ENCODE measurements at places on chromosomes 3 and 15.

DNA sequence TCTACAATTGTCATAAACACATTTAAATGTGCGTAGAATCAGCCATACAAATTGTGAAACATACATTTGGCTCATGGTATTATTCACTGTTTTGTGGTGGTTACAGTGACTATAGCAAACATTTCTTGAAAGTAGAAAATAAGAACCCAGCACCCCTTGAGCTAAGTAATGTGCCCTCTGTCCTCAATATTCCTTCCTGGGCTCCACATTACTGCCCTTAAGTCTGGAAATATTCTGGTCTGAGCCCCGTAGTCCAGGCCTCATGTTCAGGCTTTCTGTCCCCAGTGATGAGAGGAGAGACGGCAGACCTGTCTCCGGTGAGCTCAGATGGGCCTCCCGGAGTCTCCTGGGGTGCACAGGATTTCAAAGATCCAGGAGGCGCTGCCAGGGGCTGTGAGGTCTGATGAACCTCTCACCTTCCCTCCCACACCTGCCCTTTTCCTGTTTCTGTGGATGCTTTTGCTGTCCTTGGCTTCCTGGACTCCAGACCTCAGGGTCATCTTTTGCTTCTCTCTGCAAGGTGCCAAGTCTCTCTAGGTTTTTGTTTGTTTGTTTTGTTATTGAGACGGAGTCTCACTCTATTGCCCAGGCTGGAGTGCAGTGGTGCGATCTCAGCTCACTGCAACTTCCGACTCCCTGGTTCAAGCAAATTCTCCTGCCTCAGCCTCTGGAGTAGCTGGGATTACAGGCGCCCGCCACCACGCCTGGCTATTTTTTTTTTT lies 8.8 kb upstream of the MUC20 start:
- no peak for DNase-seq

- DNase-seq = no peak
Measured at GRCh38 chr3:71372911-71373637, 210.5 kb downstream of the FOXP1 start.

- DNase-seq = no peak
Measured at GRCh38 chr3:194468086-194468485, 18.7 kb downstream of the ATP13A3 start.

- DNase-seq = no peak
Measured at GRCh38 chr3:111980716-111981456, 2.1 kb downstream of the ABHD10 start.

GRCh38 chr3:188000361-188000861 lies 153.5 kb upstream of the LPP start:
- DNase-seq = no peak

DNA sequence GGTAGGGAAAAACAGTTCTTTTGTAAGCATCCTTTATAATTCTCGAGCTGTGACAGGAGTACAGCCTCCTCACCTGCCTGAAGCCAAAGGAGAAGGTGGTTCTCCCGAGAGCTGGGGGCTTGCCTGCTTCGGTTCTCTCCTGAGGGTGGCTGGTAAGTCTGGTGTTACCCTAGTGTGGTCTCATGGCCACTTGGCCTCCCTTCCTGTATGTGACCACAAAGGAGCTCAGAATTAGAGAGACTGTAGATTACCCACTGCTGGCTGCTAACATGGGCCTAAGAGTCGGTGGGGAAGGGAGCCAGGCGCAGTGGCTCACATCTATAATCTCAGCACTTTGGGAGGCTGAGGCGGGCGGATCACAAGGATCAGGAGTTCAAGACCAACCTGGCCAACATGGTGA lies 12.6 kb downstream of the PDHB start:
- no peak for DNase-seq

DNA sequence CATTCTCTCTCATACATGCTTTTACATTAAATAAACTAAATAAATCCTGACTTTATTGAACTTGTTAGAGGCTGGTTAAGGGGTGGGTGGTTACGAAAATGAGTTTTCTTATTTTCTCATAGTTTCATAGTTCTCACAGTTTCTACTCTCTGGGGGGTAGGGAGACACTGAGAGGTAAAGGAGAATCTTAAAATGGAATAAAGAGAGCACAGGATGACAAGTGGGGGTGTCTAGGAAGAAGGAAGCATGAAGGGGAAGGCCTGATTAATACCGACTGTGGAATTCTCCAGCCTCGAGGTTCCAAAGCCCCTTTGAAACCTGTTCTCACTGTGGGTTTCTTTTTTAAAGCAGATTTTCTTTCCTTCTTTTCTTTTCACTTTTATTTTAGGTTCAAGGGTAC lies 66.4 kb upstream of the TRA2B start:
- DNase-seq = no peak

DNA sequence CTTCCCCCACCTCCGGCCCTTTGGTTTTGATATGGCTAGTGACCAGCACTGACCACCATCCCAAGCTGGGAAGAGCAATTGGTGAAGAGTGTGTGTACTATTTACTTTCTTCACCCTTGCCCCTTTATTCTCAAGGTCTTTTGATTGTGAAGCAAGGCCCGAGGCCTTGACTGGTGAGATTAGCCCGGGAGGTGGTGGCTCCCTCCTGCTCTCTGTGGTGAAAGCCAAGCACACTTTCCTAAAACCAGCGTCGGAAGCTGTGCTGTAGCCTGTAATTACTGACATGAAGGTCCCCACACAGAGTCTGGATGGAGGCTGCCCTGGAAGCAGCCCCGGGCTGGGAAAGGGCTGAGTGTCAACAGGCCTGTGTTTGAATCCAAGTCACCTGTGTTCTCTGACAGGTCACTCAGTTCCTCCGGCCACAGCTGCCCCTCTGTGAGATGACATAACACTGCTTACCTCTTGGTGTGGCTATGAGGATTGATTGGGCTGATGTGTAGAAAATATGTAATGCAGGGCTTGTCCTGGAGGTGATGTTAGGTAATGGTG lies 60.5 kb upstream of the PRR23C start:
- no peak for DNase-seq

GRCh38 chr15:29376590-29376989 lies 107.0 kb upstream of the NSMCE3 start:
- DNase-seq = no peak

GRCh38 chr3:107275511-107275910 lies 101.7 kb upstream of the CCDC54 start:
- DNase-seq = no peak

- peak; percentile 15 for DNase-seq
Measured at GRCh38 chr15:77295446-77295845, 124.5 kb downstream of the PEAK1 start.

DNA sequence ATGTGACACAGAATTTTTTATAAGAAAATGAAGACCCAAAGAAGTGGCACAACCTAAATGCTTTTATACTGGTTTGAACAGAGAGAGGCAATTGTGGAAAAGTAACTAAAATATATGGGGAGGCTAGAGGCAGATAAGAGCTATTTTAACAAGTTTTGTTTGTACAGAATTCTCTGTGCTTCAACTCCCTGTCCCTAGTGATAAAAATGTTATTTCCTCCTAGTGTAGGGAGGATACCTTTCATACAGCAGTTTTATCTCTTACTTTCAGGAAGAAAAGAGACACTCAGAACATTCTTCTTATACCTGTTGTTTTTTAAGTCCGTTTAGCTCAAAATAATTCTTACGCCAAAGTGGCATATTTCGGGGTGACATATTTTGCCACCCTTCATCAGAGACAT lies 21.2 kb upstream of the ZNF639 start:
- no peak for DNase-seq

GRCh38 chr15:96408591-96409183 lies 78.2 kb downstream of the NR2F2 start:
- DNase-seq = no peak

- DNase-seq = peak; percentile 71
Measured at GRCh38 chr3:46960081-46960701, 16.4 kb downstream of the CCDC12 start.

DNA sequence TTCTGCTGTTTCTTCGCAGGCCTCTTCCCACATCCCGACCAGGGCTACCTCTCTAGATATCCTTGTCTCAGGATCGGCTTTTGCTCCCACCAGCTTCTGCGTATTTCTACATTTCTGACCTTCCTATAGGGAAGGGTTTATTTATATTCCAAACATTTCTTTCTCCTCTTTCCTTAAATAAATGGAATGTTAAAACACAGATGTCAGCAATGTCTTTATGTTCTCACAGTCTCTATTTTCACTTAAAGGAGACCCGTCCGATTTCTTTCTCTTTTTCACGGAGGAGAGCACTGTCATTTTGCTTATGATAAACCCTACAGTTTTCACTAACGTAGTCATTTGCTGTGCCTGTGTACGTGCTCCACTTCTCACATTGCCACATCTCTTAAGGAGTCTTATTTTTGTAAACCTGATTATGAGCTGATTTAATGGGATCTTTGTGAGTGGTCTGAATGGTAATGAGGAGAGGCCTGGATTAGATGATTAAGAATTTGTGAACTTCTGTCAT lies 630 bp downstream of the KIF15 start:
- peak; percentile 18 for DNase-seq

- no peak for DNase-seq
Measured at GRCh38 chr3:40876009-40876408, 323.3 kb upstream of the CTNNB1 start.

- no peak for DNase-seq
Measured at GRCh38 chr3:186519021-186519658, 25.0 kb downstream of the CRYGS start.

- DNase-seq = peak; percentile 59
Measured at GRCh38 chr3:197791113-197791891, at the start of gene LRCH3. Gene LRCH3, plus strand, starts transcription at chr3:197791254. Its CDS starts 25 bp downstream, at chr3:197791279.

DNA sequence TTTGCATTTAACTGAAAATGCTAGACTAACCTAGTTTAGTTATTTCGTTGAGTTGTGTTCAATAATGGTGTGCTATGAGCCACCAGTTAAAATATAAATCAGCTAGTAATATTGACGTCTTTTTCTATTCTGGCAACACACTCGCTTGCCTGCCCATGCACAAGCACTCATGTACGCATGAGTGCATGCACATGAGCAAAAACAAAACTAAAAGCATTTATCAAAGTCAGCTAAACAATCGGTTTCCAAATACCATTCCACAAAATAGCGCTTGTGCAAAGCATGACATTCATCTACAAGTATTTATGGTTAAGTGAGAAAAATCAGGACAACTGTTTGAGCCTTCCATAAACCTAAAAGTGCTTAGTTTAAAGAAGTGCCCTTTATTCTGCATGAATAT lies 13.1 kb upstream of the SAMMSON start:
- DNase-seq = no peak

Data from fibroblast of mammary gland (primary cell).